Osteoblast (primary cell): ENCODE measurements at places on chromosomes 5 and 9. TPM values are rescaled to one million over a fixed set of nuclear protein-coding genes. Genes with fewer than 3 reads are reported as not detected.

Gene IFNA16
- total RNA-seq: not detected in 2 replicates

GRCh38 chr5:98872674-98873073 lies 56.1 kb downstream of the CHD1 start:
- DNase-seq: no peak

DNA sequence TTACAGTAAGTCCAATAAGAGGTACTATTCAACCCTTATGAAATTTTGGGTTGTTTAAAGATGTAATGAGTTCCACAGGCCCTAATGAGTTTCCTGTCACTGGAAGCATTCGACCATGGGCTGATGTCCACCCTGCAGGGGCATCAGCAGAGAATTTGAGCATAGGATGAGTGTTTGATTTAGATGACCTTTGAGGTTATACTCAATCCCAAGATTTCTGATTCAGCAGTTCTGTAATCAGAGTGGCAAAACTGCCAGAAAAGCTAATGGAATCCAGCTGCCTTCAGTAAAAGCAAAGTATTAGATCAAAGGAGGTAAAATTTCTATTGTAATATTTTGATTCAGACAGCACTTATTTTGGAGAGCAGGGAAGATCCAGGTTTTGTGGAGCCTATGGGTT lies 68.3 kb downstream of the COX7C start:
- no peak for DNase-seq

GRCh38 chr5:143218517-143219170 lies 184.8 kb downstream of the NR3C1 start:
- no peak for DNase-seq
